ENCODE measurements at places on chromosomes 4 and X.

DNA sequence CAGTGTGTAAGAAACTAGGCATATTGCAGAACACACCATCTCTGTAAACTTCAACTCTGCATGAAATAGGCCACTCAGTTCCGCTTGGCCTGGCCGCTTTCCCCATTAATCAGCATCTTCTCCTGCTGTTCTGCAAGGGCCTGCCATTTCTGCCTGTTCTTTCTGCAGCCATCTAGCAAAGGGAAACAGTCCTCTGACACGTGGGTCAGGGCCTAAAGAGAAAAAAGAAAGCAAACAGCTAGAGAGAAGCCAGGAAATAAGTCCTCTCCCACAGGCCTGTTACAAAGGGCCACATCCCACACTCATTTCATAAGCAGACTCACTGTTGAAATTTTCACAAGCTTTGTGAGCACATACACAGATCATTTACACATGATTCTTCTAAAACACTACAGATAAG, 130.1 kb downstream of the PDE5A start:
- DNase-seq = no peak

- DNase-seq = no peak
These were observed 28.2 kb downstream of the IGFBP7 start for GRCh38 chr4:57081651-57082621.

DNA sequence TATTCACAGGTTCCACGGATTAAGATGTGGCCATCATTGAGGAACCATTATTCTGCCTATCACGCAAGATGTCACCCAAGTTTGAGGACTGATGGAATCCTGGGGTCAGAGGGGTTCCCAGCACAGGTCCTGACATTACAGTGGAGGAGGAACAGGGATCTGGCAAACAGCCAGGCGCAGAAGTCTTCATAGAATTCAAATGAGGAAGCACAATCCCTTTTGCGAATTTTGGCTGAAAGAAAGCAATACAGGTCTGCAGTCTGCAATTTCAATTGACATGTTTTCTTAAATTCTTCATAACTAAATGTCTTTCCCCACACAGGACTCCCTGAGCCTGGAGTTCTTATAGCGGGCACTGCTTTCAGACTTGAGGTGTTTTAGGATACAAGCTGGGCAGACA, 14.5 kb downstream of the DOCK11 start:
- no peak for DNase-seq

GRCh38 chr4:153151535-153152455, 52.4 kb upstream of the TRIM2 start:
- DNase-seq = peak; percentile 81

DNA sequence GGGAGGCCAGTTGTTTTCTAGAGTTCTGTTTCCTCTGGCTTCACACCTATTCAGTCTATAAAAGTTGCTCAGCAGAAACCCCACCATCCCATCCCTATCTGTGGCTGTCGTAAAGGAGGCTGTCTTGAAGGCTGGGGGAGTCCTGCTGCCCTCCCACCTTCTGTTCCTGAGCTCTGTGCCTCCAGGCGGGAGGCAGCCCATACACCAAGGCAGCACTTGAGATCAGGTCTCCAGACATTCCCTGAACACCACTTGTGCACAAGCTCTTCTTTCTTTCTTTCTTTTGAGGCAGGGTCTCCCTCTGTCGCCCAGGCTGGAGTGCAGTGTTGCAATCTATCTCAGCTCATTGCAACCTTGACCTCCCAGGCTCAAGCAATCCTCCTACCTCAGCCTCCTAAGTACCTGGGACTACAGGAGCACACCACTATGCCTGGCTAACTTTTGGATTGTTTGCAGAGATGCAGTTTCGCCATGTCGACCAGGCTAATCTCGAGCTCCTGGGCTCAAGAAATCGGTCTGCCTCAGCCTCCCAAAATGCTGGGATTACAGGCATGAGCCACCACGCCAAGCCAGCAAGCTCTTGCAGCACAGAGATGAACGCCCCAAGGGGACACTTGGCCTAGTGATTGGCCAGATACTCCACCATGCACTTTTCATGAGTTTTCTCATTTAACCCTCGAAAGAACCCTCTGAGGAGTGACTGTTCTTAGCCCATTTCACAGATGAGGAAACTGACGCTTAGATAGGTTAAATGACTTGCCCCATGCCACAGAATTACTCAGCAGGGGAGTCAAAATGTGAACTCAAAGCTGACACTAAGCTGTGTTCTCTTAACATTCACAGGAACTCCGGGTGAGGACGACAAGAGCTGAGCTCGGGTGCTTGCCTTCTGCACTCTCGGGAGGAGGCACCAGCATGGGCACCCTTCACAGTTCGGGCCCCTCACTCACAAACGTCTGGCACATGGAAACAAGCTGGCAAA, 55.8 kb upstream of the ENPP6 start:
- no peak for DNase-seq

GRCh38 chrX:26613956-26614355, 398.0 kb downstream of the MAGEB5 start:
- DNase-seq = no peak

DNA sequence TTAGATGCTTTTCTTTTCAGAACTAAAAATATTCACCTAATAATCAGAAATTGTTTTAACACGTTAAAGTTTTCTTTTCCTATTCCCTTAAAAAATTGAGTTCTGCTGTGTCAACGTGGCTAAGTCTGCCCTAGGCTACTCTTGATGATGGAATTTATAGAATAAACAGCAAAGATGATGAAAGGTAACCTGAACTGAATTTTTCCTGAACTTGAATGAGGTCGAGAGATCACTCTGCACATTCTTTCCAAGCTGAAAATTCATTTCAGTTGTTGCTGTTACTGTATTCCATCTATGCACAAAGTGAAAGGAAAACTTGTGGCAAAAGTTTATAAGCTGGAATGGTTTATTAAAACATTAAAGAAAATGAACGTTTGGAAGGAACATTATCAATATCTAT, 245.9 kb upstream of the GIMD1 start:
- no peak for DNase-seq

DNA sequence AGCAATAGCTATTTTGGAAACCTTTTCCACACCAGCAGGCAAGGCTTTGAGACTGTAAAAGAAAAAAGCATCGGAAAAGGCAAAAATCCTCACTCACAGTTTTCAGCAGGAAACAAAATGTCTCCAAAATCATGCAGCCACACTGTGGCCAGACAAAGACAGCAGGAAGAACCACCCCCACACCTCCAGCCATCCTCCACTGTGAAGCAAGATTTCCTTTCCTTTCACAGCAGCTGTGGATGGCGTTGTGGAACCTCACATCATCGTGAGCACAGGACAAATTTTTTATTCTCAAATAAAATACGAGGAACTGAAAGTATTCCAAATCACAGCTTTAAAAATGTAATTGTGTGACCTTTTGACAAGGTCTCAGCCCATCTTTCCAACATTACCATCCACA, 351.7 kb upstream of the NOCT start:
- DNase-seq = no peak

DNA sequence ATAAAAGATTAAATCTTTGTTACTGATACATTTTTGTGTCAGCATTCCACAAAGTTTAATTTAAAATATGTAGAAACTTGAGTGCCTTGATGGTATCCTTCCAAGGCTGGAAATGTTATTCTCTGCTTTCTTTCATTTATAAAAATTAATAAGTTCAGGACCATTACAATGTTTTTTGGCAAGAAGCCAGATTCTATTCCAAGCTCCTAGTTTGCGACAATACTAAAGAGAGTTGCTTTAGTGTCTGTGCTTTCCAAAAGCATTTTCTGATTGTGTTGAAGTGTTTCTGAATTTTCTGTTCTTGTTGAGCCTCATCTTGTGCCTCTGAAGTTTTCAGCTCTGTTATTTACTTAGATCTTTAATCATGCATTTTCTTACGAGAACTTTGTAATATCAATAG, 516.2 kb downstream of the KCTD8 start:
- no peak for DNase-seq

DNA sequence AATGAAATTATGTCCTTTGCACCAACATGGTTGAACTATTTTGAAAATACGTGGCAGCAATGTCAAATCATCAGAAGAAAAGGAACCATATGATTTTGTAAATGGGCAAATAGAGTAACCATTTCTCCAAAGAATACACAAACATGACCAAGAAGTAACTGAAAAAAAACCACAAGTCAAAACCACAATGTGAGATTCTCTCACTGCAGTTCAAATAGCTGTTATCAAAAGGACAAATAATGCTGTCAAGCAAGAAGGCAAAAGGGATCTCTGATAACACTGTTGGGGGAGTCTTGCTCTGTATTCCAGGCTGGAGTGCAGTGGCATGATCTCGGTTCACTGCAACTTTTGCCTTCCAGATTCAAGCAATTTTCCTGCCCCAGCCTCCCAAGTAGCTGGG, 280.8 kb upstream of the ZCCHC13 start:
- no peak for DNase-seq

DNA sequence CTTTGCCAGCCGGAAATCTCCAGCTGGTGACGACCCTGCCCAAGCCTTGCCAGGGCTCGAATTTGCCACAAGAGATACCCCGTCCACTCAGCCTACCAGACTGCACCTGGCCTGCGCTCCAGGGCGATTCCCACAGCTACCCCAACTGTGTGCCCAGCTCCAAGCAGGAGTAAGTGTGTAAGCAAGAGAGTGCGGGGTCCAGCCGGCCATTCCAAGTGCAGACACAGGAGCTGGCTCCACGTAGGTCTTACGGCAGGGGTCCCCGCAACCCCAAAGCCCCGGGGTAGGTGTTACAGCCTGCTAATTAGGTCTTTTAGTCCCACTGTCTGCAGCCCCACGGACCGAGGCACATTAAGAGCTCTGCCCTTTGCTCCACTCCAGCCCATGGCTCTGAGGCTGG, 1305.2 kb downstream of the ARAP2 start:
- DNase-seq = no peak

DNA sequence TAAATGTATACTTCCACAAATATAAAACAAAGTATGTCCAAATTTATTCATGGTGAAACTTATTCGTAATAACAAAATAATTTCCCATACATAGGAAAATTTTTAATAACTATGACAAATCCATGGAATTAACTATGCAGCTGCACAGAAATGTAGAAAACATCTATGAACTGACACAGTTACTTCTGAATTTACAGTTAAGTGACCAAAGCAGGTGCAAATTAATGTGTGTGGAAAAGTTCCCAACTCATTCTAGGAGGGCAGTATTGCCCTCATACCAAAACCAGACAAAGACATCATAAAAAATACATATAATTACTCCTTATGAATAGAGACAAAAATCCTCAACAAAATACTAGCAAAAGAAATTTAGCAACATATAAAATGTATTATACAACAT, 12.5 kb downstream of the LDOC1 start:
- DNase-seq = no peak

DNA sequence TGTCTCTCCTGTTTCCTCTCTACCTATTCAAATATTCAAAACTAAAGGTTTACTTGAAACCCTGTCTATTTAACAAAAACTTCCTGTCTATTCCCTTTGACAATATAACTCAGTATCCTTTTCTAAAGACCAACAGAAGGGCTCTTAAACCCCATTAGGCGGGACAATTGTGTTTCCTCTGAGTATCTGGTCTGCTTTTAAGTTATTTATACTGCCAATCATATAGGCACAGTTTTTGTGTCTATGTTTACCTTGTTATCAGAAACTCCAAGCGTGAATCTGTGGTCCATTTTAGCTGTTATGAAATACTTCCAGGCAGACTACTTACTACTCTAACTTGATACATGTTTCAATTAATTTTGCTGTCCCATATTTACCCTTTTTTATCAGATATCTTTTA, 350.0 kb upstream of the CTSO start:
- DNase-seq = no peak

- no peak for DNase-seq
These were observed 349.7 kb upstream of the GALNT7 start for GRCh38 chr4:172818901-172819300.

GRCh38 chrX:155115174-155115819, 44.0 kb downstream of the BRCC3 start:
- no peak for DNase-seq

- no peak for DNase-seq
These were observed 665.5 kb downstream of the TLL1 start for GRCh38 chr4:166538491-166539005.

DNA sequence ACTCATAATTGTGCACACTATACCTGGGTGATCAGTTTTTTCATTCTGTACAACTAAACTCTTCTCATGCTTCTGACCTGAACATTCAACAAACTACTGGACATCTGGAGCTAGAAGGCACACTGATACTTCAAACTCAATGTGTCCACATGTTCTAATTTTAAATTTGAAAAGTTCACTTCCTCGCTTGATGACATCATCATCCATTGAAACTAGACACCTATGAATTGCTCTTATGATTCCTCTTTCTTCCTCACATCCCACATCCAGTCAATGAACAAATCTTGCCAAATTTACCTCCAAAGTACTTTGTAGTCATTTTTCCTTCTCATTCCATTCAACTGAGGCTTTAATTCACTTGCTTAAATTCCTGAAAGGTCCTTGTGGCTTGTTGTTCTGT, 549.4 kb downstream of the GALNTL6 start:
- no peak for DNase-seq

- DNase-seq = peak; percentile 44
These were observed 49.7 kb downstream of the RASL11B start for GRCh38 chr4:52911684-52912294.

GRCh38 chr4:173515458-173515857, 14.6 kb downstream of the HAND2 start:
- DNase-seq = no peak

- no peak for DNase-seq
These were observed 26.0 kb downstream of the KIT start for GRCh38 chr4:54683616-54684346.

Measured in NCI-H2171 treated with DMSO at 0.1 percent for 48 hours (cell line).